ENCODE measurements at places on chromosomes 6 and 20. TPM values are rescaled to one million over a fixed set of nuclear protein-coding genes. Genes with fewer than 3 reads are reported as not detected.

GRCh38 chr6:92124200-92124651, 1295.1 kb downstream of the EPHA7 start:
- peak; percentile 69 for DNase-seq

DNA sequence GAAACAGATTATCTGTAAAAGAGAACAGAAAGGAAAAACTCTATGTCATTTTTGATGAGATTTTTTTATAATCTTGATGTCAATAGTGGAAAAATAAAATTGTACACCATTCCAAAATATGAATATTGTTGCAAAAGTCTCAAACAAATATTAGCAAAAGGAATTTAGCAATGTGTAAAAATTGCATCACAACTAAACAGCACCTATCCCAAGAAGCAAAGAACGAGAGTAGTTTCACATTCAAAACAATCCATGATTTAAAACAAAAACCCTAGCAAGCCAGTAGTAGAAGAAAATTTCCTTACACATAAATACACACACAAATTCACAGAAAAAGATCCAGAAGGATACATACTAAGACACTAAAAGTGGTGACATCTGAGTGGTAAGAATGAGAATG, 38.4 kb downstream of the LCA5 start:
- no peak for DNase-seq

GRCh38 chr6:36946526-36946925, 8.0 kb upstream of the PI16 start:
- DNase-seq: no peak

GRCh38 chr6:6152060-6152459, 145.3 kb upstream of the NRN1 start:
- DNase-seq: no peak

GRCh38 chr20:63121246-63121645, 94.7 kb downstream of the YTHDF1 start:
- peak; percentile 17 for DNase-seq

Gene METTL24
- total RNA-seq: 3.3 TPM

Gene ASXL1
- 51.1 TPM for total RNA-seq

DNA sequence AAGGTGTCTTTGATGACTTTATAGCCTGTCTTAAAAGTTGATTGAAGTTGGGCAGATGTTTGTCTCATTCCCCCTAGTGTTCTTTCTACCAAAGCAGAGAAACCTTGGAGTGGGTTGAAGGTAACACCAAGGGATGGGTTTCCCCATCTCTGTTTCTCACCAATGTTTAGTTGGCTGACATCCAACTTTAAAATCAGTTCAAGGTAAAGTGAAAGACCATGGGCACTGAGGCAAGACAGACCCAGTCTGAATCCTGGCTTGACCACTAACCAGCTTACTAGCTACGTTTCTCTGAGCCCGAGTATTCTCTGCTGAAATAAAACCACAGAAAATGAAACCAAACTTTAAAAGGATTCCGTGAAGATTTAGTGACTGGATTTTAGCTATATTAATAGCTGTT, 258.9 kb downstream of the KIF16B start:
- no peak for DNase-seq

DNA sequence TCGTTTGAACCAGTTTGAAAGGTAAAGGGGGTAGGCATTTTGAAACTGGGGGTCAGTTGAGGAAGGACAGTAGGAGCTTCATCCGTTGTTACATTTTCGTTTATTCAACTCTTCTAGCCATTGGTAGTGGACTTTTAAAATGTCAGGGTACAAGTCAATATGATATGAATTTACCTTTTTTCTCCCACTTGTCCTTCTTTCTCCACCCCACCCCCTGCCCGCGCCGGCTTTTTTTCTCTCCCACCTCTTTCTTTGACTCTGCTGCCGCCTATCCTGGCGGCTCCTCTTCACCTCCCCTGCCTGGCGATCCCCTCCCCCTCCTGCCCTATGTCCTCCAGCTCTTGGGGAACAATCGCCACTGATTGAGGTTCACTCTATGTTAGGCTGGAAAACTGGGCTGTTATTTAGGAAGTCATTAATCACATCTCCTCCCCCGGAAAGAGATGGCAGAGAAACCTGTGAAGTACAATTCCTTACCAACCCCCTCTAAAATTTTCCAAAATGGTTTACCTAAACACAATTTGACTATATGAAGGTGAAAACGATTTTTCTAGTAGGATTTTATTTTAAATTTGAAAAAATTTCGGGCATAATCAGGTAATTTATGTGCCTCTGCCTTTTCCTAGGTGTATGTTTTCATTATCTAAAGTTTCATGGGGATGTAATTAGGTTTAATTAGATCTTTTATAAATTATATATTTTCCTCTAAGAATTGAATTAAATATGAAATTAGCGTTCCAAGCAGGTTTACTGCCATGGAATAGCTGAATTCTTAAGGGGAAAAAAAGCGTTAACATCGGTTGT, 778 bp upstream of the LIN28B start:
- no peak for DNase-seq

DNA sequence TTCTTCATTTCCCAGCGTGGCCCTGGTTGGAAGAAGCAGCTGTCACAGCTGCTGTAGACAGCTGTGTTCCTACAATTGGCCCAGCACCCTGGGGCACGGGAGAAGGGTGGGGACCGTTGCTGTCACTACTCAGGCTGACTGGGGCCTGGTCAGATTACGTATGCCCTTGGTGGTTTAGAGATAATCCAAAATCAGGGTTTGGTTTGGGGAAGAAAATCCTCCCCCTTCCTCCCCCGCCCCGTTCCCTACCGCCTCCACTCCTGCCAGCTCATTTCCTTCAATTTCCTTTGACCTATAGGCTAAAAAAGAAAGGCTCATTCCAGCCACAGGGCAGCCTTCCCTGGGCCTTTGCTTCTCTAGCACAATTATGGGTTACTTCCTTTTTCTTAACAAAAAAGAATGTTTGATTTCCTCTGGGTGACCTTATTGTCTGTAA, 292.7 kb downstream of the ESR1 start:
- DNase-seq: no peak

DNA sequence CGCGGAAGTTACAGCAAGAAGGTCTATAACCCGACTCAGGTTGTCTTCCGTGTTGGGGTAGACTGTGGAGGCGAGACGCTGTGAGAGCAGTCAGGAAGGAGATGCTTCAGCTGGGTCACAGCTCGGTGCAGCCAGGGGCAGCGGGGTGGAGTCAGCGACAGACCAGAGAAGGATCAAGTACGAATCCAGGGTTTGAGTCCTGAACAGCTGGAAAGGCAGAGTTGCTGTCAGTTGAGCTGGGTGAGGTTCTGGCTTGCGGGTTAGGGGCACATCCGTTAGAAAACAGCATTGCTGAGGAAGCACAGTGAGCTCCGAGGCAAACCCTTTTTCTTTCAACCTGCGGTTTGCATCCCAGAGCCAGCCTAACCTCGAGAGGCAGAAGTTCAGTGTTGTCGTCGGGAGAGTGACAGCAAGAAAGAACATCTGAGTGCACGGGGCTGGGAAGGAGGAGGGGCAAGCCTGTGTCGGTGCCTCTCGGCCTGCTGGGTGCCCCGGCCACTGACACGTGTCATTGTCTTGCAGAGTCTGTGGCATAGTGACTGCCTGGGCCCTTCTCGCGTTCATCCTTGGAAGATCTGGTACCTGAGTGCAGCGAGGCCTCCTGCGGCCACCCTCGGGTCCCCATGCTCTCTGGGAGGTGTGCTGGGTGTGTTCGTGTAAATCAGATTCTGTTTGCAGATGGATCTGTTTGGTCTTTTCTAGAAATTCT, 20.0 kb downstream of the PNLDC1 start:
- no peak for DNase-seq

Gene TMC2
- 0.24 TPM for total RNA-seq

GRCh38 chr20:4441191-4441590, 280.5 kb upstream of the PRND start:
- DNase-seq: no peak

GRCh38 chr6:80932359-80932758, 820.1 kb downstream of the TENT5A start:
- DNase-seq: no peak

Gene RBM24
- 0.97 TPM for total RNA-seq

GRCh38 chr6:108719477-108719876, 128.7 kb upstream of the ARMC2 start:
- no peak for DNase-seq

DNA sequence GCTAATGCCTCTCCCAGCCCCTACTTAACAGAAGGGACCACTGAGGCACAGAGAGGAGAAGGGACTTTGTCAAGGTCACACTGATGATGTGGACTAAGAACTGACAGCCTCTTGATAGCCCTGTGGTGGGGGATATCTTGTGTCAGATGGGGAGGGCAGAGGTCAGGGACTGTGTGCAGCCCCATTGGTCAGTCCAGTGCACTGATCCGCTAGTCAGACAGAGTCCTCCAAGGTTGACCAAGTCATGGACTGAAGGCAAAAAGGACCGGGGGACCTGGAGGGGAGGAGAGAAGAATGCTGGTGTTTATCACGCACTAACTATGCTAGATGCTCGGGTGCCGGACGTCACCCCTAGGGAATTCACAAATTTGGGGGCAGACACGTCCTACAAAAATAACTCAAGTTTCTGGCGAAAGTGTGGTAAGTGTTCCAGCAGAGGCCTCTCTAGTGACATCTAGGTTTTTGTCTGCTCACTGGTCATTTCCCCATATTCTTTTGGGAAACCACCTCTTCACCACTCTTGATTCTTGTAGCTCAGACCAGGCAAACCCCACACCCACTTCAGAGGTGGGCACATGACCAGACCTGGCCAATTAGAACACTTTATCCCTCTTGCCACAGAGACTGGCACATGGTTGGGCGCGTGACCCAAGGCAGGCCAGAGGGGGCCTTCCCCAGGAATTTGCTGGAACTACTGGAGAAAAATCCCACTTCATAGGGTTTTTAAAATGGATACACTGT, 21.0 kb downstream of the TCF15 start:
- DNase-seq: no peak

GRCh38 chr20:63745424-63745805, 5.8 kb downstream of the SLC2A4RG start:
- DNase-seq: no peak

Gene TMEM200A
- total RNA-seq: 7.6 TPM

Gene SLC26A8
- total RNA-seq: not detected

DNA sequence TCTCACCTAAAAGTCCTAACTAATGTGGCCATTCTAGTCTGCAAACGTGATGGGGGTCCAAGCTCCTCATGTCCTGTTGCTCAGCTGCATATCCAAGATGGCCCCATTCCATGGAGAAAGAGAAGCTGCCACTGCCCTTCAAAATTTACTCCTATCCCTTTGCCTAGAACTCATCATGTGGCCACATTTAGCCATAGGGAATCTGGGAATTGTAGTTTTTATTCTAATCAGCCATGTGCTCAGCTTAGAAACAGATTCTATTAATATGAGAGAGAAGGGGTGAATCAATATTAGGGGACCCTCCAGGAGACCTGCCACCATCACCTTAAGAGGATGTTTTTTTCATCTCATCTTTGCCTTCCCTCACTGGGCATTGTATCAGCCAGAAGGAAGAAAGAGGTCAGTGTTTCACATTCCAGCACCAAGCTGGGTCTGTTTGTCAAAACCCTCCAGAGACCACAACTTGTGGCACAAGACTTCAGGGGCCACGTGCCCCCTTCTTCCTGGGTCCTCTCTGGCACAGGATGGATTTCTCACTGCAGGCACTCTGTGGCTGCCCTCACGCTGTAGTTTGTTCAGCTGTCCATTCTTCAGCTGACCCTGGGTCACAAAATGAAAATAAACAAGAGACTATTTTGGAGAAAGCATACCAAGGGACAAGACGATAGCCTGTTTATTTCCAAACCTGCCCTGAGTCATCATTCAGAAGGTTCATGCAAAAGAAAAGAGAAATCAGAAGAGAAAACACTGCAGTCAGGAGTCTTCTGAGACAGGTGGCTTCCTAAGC, 172.0 kb downstream of the EYA2 start:
- DNase-seq: no peak

Gene ID4
- total RNA-seq: 35.8 TPM

DNA sequence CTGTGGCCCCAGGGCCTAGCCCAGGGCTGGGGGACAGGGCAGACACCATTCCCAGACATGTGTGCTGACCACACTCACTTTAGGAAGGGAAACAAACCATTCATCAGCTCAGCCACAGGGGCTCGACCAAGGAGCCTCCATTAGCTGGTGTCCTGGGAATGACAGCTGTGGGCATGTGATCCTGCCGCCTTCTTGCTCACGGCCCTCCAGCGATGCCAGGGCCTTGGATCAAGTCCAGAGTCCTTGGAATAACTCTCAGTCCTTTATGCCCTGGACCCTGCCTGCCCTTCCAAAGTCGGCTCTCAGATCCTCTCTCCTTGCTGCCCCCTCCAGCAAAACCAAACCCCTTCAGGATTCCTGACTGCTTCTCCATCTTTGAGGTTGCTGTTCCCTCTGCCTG, 165.0 kb upstream of the RNF24 start:
- no peak for DNase-seq

GRCh38 chr6:90198758-90199425, 97.8 kb downstream of the BACH2 start:
- no peak for DNase-seq

Gene SRMS
- total RNA-seq: not detected

GRCh38 chr6:164290101-164290500, 875.6 kb downstream of the QKI start:
- no peak for DNase-seq

DNA sequence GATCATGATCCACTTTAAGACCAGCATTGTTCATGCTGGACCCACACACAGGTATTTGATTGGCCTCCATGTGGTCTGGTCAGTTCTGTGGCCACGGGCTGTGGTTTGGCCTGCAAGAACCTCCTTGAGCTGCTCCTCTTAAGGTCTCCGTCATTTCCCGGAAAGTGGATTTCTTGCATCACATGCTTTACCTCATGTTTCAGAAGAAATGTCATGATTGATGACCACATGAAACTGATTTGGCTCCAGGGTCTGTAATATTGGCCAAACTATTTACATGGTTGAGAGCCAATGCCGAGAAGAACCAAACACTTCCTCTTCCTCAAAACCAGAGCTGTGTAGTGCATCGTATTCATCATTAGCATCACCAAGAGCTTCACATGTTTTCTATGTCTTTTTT, 13.2 kb upstream of the RSPH3 start:
- no peak for DNase-seq

- DNase-seq: peak; percentile 85
Measured at GRCh38 chr20:38201356-38201755, 36.3 kb upstream of the TGM2 start.

GRCh38 chr20:39047417-39047985, 85.4 kb downstream of the DHX35 start:
- no peak for DNase-seq

DNA sequence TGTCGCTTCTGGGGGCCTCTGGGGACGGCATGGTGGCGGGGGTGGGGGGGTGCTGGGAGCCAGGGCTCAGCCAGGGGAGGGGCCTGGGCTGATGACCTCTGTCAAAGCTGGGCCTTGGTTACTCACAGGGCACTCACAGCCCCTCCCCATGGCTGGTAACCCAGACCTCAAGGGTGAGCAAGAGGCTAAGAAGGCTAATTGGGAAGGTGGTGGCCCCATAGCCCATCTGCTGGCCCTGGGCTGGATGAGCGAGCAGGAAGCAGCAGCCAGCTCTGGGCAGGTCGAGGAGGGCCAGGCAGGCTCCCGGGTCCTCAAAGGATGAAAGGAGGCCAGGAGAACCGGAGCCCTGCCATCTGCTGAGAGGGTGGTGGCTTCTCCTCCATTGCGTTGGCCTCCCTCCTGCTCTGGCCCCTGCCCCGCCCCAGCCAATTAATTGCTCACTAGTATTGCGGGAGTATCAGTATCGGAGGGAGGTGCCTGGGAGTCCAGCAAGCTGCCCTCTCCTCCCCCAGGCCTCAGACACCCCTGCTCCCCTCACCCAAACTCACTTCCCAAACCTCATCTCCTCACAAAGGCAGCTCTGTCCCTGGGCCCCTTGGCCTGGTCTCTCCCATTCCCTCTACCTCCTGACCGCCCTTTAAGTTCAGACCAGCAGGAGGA, 1.0 kb upstream of the CDSN start:
- DNase-seq: peak; percentile 46

GRCh38 chr20:24363031-24363430, 106.4 kb upstream of the SYNDIG1 start:
- no peak for DNase-seq
